ENCODE measurements at places on chromosomes 2 and 18.

- no peak for DNase-seq
Observed at GRCh38 chr2:180077295-180077906, 70.3 kb upstream of the CWC22 start.

GRCh38 chr2:235745597-235745996 lies 251.8 kb downstream of the AGAP1 start:
- DNase-seq: no peak

GRCh38 chr18:5554629-5555028 lies 10.8 kb upstream of the EPB41L3 start:
- no peak for DNase-seq

DNA sequence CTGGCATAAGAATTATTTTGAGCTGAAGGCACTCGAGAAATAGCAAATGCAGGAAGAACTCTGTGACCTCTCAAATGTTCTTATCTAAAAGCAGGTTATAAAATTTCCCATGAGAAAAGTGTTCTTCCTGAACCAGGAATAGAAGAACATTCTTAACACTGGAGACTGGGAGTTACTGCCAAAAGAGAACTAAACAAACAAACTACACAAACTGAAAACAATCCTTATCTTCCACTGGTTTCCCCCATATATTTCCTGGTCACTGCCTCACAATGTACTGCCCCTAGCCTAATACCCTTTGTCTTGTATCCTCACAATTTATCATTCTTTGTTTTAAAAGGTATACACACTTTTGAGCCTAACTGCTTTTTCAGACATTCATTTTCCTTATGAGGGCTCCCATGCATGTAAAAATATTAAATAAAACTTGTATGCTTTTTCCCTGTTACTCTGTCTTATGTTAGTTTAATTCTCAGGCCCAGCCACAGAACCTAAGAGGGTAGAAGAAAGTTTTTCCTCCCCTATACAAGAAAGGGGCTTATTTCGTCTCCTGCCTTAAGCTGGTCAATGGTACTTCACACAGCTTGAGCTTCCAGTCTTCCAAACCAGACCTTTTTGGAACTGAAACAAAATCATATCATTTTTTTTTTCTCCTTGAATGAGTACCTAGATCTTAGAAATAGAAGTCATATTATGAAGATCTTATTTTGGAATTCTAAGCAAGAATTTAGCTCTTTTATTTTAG lies 110.6 kb downstream of the MSTN start:
- DNase-seq: no peak

DNA sequence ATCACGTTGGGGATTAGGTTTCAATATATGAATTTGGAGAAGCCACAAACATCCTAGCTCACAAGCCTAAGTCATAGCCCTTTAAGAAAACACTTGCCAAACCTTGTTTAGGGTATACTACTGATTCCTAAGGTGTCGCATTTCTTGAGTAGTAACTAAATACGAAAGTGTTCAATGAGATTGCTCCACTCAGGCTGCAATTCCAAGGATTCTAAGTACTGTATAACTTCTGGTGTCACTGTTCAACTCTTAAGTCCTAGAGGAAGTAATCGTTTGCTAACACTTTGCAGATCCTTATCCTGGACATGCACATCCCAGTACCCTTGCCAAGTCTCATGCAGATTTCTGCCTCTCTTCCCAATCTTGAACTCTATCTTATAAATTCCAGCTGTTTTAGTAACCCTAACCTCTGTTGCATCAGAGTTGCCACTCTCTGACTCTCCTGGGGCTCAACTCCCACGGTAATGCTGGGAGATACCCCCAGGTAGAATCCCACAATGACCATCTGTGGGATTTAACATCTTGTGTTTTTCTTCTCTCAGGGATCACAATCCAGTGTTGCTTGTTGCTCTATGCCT lies 122.4 kb downstream of the HIBCH start:
- no peak for DNase-seq

DNA sequence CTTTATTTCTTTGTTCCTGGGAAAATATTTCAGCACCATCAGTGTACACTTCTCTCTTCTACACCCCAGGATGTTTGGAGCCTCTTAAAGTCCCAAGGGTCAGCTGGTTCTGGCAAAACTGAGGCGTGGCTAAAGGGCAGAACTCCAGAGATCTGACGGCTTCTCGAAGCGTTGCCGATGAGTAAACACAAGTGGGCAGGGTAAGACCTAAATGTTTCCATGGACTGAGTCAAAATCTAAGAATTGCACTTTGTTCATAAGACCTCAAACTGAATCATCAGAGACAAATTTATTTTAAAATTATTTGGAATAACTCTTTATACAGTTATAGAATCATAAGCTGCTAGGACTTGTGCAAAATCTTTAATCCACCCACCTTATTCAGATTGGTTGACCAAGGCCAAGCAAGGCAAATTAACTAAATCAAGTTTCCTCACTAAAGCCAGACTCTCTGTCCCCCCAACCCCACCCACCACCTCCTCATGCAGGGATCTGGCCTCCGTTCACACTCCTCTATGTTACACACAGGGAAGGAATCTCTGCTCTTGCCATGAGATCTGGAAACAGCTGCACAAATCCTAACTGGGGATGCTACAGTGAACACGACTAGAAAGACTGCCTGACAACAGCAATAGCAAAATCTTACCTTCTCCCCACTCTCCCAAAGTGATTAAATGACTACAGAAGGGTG lies 342.6 kb upstream of the KLHL29 start:
- no peak for DNase-seq

DNA sequence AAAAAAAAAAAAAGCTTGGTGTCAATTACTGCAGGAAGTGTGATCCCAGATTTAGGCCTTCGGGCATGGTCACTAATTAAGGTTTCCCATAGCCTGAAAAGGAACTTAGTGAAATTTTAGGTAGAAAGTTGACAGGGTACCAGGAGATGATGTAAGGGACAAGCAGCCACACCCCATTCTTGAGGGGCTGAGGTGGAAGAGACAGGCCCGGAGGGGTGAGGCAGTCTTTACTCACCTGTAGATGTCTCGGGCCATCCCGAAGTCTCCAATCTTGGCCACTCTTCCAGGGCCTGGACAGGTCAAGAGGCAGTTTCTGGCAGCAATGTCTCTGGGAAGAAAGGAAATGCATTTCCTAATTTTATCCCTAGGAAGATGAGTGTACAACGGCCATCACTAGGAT lies 94.3 kb downstream of the CLIP4 start:
- DNase-seq: no peak

DNA sequence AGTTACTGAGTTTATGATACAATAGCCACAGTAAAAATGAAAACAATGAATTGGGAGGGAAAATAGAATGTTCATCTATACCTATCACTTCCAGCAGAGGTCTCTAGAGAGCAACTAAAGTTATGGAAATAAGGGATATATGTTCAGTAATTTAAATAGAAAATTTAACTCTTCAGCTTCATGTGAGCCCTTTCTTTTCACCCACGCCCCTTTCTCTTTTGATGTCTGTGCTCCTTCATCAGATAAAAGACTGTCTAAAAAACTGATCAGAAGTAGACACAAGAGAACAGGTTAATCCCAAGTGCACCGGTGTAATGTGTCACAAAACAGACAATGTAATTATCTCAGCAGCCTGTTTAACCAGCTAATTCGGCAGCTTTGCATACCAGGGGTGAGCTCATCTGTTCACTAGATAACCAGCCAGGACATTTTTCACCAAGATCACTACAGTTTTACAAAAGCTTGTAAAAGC lies 238.5 kb upstream of the ERBB4 start:
- DNase-seq: no peak

DNA sequence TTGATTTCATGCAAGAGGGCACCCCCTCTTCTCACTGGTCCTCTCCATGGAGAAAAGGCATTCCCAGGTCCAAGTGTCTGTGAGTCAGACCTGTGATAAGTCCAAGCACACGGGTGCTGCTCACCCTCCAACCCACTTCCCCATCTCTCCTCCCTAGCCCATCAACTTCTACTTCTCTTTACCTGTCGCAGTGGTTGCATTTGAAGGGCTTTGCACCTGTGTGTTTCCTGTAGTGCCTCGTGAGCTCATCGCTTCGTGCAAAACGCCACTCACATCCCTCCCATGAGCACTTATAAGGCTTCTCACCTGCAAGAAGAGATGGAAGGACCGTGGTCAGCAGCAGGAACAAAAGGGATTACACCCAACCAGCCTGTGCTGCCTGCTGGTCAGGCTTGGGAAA lies 77.5 kb downstream of the KLF7 start:
- no peak for DNase-seq

- no peak for DNase-seq
Observed at GRCh38 chr18:26190506-26190905, 35.7 kb upstream of the TAF4B start.

DNA sequence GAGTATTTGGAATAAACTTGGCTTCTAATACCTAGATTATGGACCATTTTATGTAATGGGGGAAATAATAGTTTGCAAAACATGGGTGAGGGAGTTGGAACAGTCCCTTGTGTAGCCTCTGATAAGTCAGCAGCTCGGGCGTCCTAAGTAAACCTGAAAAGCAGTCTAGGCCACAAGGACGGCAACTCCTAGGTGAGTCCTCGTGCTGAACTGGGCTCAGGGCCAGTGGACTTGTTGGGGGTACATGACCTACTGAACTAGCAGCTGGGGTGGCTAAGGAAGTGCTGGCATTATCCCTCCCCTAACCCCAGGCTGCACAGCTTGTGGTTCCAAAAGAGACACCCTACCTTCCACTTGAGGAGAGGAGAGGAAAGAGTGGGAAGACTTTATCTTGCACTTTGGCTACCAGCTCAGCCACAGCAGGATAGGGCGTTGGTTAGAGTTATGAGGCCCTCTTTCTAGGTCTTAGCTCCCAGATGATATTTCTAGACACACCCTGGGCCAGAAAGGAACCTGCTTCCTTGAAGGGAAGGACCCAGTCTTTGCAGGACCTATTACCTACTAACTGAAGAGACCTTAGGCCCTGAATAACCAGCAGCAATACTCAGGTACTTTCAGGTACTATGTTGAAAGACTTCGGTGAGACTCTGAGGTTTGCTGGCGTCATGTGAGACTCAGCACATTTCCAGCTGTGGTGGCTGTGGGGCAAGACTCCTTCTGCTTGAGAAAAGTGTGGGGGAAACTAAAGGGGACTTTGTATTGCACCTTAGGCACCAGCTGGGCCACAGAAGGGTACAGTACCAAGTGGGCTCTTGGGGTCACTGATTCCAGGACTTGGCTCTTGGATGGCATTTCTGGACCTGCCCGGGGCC lies 71.0 kb downstream of the AQP4 start:
- DNase-seq: no peak

DNA sequence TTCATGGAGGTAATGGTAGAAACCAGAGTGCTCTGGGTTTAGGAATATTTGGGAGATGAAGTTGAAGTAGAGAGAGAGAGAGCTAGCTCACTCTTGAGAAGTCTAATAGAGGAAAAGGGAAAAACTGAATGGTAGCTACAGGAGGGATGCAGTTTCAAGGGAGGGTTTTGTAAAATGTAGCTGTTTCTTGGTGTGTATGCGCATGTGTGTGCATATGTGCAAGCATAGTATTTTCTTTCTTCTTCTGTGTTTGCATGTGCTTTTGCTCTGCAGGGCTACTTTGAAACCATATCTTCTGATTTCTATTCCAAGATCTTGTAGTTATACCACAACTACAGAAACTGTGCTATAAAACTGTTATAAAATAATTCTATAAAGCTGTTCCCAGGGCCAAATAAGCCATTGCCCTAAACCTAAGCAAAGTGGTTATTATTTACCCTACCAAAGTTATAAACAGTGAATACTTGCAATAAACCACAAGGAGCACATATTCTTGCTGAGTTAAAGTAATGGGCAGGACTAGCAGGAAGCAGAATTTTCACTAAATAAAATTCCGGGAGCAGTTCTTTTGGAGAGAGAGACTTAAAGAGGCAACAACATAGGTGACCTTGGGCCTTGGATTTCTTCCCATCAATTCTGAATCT lies 145.3 kb upstream of the ZNF521 start:
- no peak for DNase-seq

GRCh38 chr2:25286025-25286400 lies 55.7 kb downstream of the DNMT3A start:
- DNase-seq: no peak

DNA sequence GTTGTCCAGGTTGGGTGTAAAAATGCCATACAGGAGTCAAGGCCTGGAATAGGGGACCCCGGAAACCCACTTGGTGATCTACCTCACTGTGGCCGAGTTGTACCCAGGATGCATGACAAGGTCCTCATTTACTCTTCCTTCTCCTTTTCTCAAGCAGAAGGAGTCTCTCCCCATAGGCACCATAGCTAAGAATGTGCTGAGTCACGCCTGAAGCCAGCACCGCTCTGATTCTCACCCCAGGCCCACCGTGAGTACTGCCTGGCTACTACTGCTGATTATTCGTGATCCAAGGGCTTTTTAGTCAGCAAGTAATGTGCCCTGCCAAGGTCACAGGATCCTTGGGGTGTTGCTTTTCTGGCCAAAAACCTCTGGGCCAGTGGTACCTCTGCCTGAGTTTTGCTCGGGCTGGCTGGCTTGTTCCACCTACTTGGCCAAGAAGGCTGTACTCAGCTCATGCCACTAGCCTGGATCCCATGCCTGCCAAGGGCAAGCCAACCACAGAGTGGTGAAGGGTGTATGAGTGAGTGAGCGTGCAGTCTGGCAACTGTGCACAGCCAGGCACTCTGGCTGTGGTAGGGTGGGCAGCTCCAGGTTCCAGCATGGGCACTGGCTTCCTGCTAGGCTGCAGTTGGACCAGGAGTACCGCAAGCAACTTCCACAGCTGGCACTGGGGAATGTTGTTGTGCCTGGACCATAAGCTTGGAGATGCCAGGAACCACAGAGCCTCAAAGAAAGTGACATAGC lies 650.1 kb upstream of the VRK2 start:
- DNase-seq: no peak

DNA sequence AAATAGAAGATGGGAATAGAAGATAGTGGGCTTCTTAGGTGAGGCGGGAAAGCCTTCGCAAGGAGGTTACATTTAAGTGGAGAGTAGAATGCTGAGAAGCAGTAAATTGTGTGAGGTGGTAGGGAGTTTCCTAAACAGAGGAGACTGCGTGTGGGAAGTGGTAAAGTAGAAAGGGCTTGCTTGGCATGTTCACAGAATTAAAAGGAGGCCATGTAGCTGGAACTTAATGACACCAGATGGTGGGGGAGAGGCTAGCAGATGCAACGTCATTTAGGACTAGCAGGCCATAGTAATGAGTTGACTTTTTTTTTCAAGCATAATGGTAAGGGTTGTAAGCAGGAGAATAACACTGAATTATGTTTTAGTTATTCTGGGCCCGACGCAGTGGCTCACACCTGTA lies 13.0 kb upstream of the RTN4 start:
- DNase-seq: no peak

Measured in osteocyte (in vitro differentiated cells).